GM12878 (cell line): ENCODE measurements at places on chromosomes 6 and 20.
A peak's percentile ranks its signal among the peaks of the same experiment; 100 is the strongest.

GRCh38 chr20:29497261-29497671 lies 1760.2 kb upstream of the DEFB115 start:
- DNase-seq = no peak

- DNase-seq = no peak
Measured at GRCh38 chr6:97524811-97525210, 241.8 kb upstream of the MMS22L start.

DNA sequence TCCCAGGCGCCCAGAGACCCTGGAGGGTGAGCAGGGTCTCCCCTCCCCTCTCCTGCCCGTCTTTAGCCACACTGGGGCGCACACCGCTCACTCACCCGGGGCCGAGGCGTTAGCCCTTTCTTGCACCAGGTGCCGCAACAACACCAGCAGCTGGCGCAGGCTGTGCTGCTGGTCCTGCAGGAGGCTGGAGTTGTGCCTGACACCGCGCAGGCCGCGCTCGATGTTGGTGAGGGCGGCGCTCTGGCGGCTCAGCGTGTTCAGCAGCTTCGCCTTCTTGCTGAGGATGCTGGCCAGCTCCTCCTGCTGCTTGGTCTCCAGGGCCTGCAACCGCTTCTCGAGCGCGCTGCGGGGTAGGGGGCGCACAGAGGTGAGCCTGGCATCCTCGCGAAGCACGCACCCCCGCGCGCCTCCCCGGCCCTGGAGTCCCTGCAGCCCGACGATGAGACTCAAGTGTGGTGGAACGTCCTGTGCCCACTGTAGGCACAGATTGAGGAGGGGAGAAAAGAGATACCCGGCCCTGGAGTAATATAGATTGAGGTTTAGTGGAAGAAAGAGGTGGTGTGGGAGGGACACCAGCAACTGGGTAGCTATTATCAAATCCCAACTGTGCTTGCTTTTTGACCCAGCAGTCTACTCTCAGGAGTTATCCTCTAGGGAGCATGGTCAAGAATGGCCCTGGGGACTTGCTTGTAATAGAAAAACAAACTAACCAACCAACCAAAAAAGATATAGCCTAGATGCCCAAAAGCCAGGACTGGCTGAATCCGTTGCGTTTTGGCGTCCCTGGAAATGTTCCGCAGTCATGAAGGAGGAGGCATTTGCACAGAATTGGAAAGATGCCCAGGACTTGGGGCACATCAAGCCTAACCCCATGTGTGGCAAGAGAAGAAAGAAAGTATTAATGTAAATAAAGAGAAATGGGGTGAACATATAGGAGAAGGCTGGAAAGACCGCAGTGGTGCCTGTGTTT lies 30.9 kb downstream of the ANGPT4 start:
- DNase-seq = no peak

- no peak for DNase-seq
Measured at GRCh38 chr6:69696273-69696672, 100.5 kb downstream of the LMBRD1 start.

DNA sequence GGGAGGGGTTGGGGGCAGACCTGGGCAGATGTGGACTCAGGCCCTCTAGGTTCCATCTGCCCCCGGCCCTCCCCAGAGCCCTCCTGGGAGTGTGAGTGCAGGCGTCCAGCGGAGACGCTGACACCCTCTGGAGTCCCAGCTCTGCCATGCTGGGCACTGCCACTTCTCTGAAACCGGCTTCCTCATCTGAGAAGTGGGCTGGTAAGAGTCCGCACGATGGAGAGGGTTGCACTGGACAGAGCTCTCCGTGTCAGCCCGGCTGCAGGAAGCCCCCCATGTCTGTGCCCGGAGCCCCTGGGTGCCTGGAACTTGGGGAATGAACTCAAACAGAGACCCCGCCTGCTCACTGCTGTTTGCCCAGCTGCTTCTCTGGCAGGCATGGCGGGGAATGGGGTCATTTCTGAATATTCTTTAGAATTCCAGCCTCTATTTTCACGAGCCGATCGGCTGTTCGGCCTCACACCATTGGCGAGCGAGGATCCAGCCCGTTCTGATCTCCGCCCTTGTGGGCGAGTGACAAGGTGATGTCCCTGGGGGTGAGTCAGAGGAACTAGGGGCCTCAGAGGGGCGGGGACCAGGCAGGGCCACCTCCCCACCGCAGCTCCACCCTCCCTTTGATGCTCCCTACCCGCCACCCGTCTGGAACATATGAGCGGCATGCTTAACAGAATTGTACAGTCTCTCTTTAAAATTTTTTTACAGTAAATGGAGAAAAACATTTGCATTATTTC lies 47.8 kb upstream of the GATA5 start:
- no peak for DNase-seq

GRCh38 chr20:57094252-57094891 lies 172.1 kb downstream of the BMP7 start:
- DNase-seq = no peak

DNA sequence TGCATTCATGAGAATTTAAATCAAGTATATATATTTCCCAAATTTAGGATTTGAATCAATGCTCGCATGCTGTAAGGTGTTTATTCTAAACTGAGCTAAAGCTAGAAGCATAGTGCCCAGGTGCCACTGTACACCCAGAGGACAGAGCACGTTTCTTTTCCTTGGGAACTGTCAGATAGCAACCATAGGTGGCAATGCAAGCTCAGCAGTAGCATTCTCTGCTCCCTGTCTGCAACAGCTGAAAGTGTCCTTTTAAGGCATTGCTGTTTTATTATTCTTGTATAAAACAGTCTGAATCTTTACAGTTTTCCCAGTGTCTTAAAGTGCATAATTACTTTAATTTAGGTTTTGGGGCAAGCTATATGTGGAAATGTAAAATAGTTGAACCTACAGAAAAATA lies 443.4 kb upstream of the MMS22L start:
- DNase-seq = no peak

GRCh38 chr20:38728191-38728781 lies 4.0 kb downstream of the SLC32A1 start:
- no peak for DNase-seq

- DNase-seq = no peak
Measured at GRCh38 chr6:31532644-31533454, 4.1 kb downstream of the MCCD1 start.

- no peak for DNase-seq
Measured at GRCh38 chr20:48003021-48003420, 217.7 kb upstream of the SULF2 start.

- no peak for DNase-seq
Measured at GRCh38 chr20:9172851-9173250, 104.0 kb downstream of the PLCB4 start.

DNA sequence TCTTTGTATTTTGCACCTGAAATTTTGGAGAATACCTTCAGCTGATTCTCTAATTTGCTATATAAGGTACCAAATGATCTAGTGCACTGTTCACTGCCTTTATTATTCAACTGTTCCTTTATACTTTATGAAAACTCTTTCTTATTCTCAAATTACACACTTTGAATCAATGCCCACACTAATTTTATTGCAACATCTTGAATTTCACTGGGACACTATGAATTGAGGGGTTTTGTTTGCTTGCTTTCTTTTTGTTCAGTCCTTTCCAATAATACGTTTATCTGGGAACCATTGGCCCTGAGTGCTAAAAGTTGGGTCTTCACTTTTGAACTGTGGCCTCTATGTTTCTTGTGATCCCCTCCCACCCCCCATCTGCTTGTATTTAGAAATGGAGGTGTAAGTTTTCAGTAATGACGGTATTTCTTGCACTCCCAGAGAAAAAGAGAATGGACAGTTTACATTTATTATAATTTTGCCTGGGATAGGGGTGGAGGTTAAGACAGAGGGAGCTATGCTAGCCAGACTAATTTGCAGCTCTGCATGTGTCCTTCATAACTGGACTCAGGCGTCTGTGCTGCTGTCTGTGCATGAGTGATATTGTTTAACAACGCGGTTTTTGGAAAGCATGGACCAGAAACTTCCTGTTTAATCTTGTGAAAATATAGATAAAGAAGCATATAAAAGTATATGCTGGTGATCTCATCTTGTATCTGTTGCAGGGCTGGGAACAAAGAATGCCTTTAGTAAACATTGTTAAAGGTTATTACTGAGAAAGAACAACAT lies 98.1 kb downstream of the DNAH8 start:
- no peak for DNase-seq

DNA sequence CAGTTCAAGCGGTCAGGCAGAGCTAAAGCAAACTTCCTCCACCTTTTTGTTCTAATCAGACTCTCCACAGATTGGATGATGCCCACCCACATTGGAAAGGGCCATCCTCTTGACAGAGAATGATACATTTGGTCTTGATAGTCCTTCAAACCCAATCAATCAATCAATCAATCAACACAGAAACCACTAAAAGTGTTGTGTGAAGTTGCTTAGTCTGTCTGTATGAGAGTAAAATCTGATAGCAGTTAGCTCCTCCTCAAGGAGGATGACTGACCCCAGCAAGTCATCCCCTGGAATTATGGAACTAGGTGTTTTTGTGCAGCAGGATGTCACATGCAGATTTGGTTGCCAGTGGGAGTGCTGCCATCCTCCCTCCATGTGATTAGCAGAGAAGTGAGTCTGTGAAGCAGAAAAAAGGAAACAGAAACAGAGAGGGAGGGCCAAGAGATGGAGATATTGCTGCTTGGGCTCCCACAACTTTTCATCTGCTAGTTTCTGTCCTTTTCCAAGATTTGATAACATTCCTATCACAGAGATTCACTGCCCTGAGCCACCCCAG lies 32.0 kb upstream of the SSTR4 start:
- DNase-seq = no peak

GRCh38 chr6:136826216-136826615 lies 3.8 kb downstream of the PEX7 start:
- DNase-seq = no peak

DNA sequence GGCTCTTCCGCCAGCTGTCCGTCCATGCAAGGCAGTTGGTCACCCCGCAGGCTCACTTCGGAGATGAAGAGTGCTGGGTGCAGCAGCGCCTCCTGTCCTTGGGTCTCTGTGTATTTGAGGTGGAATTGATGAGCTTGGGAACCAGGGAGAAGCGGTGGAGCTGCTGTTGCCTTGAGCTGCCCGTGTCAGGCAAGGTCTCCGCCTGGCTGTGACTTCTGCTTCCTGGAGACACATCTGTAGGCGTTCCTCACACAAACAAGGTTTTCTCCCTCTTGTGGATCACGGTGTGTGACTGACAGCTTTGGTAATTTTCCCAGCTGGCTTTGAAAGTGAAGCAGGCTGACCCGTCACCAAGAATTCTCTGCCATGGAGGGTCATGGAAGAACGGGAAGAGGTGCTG lies 2.5 kb upstream of the SLC17A9 start:
- no peak for DNase-seq

DNA sequence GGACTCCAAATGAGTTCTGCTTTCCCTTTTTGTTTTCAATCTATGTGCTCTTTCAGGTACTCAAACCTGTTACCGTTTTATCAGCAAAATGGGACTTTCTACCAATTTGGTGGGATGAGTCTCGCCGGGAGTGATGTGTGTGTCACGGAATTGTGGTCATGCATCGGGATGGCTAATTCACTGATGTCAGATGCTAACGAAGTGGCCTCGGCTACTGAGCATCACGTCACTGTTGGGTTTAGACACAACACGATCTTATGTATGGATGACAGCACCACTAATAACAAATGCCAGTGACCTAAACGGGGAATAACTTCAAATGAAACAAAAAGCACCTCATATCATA lies 1.6 kb upstream of the PCK1 start:
- no peak for DNase-seq

DNA sequence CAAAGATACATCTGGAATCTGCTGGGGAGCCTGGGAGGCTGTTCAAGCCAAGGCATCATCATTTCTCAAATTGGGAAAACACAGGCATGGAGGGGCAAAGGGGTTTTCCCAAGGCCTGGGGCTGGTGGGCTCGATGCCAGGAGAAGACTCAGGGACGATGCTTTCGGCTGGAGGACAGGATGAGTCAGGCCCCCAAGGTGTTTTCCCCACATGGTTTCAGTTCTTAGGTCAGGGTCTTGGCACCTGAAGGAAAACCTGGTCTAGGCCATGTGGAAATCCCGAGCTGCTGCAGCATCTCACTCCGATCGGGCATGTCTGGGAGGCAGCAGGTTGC lies 348.1 kb downstream of the CDC5L start:
- DNase-seq = peak; percentile 68

- DNase-seq = no peak
Measured at GRCh38 chr6:90469906-90470305, 117.0 kb downstream of the MAP3K7 start.

DNA sequence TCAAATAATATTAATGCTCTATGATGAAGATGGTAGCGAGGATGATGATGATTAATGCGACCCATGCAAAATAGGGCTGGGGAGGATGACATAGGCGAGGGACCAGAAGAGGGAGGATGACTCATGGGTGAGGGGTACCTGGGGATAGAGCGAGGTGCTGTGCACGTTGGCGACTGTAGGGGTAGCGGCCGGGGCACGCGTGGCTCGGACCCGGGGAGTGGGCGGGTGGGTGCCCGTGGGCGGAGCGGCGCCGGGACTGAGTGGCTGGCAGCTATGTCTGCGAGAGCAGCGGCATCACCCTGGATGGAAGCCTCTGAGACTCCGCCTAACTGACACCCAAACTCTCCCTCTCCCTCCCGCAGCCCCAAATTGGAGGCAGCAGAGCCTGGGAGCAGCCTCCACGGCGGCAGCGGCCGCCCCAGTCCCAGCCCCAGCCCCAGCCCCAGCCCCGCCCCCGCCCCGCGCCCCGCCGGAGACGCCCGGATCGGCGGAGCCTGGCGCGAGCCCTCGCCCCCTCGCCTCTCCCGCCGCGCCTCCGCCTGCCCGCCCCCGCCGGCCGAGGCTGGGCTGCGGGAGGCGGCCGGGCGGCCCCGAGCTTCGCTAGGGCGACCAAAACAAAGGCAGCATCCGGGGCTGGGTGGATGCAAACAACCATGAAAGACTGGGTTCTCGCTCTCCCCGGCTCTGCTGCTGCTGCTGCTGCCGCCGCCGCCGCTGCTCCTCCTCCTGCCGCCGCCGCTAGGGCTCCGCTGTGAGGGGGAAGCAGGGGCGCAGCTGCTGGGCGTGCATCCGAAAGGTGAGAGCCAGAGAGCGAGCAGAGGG lies at the start of gene RIMS1:
Gene RIMS1 (plus strand): TSS at position 367 of the 822 bp plus-strand sequence. CDS start 474 bp downstream, outside the sequence.
- DNase-seq = no peak

GRCh38 chr6:111861431-111861885 lies 11.8 kb downstream of the FYN start:
- no peak for DNase-seq

DNA sequence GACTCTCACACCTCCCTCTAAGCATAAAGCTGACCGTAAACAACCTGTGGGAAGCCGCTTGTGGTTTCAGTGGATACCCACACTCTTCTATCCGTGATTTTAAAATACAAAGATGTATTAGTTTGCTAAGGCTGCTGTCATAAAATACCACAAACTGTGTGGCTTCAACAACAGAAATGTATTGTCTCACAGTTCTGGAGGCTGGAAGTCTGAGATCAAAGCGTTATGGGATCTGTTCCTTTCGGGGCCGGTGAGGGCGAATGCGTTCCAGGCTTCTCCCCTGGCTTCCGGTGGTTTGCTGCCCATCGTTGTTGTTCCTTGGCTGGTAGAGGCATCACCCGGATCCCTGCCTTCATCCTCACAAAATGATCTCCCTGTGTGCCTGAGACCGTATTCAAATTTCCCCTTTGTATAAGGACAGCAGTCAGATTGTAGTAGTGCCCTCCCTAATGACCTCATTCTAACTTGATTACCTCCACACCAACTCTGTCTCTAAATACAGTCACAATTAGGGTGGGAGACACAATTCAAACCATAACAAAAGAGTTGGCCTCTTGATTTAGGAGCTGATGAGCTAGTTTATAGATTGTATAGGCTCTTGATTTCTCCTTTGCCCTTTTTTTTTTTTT lies 210.6 kb upstream of the SOX4 start:
- no peak for DNase-seq

GRCh38 chr20:15570156-15570555 lies 1003.1 kb downstream of the KIF16B start:
- no peak for DNase-seq
